ENCODE measurements at places on chromosomes 12 and 14. TPM values are rescaled to one million over a fixed set of nuclear protein-coding genes. Genes with fewer than 3 reads are reported as not detected.

PLEKHD1 gene
- 0.08 TPM for total RNA-seq

DNA sequence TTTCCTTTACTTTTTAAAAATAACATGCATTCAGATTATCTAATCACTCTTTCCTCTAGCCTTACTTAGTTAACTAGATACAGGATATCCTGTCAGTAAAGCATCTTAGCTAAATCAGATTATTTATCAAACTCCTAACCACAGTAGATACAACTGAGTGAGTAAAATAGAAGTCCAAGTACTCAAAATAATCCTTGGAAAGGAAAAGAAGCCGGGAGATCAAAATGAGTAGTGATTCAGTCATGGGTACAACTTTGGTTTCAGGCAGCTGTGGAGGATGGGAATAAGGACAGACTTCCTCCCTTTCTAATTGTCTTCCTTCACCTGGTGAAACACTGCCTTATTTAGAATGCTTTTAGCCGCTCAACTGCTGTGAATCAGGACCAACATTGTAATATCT is 29.4 kb downstream of the GNG2 start:
- H3K4me3 ChIP-seq, result no peak overlapping the region
- no peak overlapping the region for H3K27ac ChIP-seq
- no peak for DNase-seq
- no peaks in the 10 kb centered on the region for H3K36me3 ChIP-seq

DNA sequence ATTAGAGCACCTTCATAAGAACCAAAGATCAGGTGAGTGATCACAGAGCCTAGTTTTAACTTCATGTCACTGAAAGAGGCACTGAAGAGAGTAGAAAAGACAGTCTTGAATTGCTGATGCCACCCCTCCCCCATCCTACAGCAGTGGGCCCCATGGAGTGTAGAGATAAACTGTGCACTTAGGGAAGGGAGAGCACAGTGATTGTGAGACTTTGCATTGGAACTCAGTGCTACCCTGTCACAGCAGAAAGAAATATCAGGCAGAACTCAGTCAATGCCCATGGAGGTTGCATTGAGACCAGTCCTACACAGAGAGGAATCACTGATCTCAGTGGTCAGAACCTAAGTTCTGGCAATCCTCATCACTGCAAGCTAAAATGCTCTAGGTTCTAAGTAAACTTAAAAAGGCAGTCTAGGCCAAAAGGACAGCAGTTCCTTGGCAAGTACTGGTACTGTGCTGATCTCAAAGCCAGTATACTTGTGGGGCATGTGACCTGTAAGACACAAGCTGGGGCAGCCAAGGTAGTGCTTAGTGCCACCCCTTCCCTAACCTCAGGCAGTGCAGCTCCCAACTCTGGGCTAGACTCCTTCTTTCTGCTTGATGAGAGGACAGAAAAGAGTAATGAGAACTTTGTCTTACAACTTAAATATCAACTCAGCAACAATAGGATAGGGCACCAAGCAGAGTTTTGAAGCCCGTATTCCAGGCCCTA is 94.1 kb downstream of the FSCB start:
- no peaks in the 10 kb centered on the region for H3K36me3 ChIP-seq
- no peaks in the 10 kb centered on the region for H3K4me1 ChIP-seq
- H3K27ac ChIP-seq, result no peak overlapping the region
- H3K27me3 ChIP-seq, result no peaks in the 10 kb centered on the region

DNA sequence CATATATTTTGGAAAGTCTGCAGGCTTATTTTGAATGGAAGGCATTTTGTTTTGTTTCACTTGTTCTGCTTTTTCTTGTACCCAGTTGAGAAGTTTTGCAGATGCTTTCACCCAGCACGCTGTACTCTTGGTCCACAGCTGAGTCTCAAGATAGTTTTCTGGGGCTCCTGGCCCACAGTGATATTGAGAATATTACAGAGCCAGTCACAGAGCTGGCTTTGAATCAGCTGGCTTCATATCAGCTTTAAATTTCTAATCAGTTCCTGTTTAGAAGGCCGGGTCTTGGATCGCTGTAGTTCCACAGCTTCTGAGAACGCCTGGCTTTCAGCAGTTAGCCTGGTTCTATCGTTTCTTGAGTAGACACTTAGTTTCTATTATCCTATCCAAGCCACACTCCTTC is 32.5 kb upstream of the PARP11 start:
- DNase-seq, result no peak
- H3K4me3 ChIP-seq, result no peak overlapping the region
- no peaks in the 10 kb centered on the region for H3K36me3 ChIP-seq
- no peaks in the 10 kb centered on the region for H3K4me1 ChIP-seq

DTX1 gene
- total RNA-seq, result not detected

DNA sequence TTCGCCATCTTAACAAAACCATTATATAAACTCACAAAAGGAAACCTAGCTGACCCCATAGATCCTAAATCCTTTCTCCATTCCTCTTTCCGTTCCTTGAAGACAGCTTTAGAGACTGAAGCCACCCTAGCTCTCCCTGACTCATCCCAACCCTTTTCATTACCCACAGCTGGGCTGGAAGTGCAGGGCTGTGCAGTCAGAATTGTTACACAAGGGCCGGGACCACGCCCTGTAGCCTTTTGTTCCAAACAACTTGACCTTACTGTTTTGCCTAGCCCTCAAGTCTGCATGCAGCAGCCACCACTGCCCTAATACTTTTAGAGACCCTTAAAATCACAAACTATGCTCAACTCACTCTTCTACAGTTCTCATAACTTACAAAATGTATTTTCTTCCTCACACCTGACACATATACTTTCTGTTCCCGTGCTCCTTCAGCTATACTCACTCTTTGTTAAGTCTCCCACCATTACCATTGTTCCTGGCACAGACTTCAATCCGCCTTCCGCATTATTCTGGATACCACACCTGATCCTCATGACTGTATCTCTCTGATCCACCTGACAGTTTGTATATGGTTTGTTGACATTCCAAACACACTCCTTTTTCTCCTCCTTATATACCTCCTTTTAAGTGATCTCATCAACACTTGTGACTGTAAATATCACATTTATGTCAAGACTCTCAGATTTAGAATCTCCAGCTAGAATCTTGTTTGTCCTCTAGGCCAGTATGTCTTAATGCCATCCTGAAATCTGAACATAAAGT is 208.7 kb downstream of the KITLG start:
- H3K27me3 ChIP-seq, result no peaks in the 10 kb centered on the region
- H3K36me3 ChIP-seq, result no peaks in the 10 kb centered on the region
- no peak overlapping the region for H3K27ac ChIP-seq
- H3K4me1 ChIP-seq, result no peaks in the 10 kb centered on the region
- DNase-seq, result no peak
- no peak overlapping the region for H3K4me3 ChIP-seq

DNA sequence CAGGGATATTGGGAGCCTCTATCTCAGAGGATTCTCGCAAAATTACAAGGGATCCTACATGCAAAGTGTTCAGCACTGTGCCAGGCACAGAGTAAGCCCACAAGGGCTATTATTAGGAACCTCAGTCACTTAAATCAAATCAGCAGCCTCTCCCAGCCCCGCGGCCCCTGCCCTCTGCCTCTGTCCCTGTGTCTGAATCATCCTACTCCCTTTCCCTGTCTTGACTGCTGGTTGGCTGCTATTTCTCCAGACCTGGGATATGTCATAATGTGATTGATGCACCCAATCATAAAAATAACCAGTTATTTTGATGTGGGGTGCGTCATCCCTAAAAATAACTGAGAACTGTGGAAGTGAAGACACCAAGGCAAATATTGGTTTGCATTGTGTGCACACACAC is 176.3 kb downstream of the KSR2 start:
- no peaks in the 10 kb centered on the region for H3K4me1 ChIP-seq
- H3K27ac ChIP-seq, result no peak overlapping the region
- peaks cover 25% of the 10 kb centered on the region for H3K27me3 ChIP-seq
- H3K36me3 ChIP-seq, result no peaks in the 10 kb centered on the region

DNA sequence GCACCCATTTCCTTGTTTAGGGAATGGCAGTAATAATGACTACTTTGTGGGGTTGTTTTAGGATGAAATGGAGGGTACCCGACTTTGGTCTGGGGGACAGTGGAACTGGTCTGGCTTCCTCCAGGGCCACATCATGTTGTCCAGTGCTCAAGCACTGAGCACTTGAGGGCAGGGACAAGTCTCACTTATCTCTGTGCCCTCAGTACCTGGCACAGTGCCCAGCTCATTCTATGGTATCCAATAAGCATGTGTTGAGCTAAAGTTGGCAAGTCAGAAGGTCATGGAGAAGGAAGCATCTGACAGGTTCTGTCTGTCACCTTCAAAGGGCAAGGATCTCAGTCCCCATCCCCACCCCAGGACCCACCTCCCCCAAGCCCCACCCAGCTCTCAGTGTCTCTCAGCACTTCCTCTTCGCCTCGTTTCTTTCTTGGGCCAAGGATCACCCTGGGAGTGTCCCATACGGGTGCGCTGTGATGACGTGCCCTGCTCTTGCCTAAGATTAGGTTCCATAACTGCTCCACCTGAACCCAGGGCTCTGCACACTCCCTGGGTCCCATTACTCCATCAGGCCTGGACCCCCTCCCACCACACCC is 24.3 kb upstream of the TMEM106C start:
- no peak overlapping the region for H3K4me3 ChIP-seq
- DNase-seq, result no peak
- no peak overlapping the region for H3K27ac ChIP-seq
- peaks cover 15% of the 10 kb centered on the region for H3K4me1 ChIP-seq
- no peaks in the 10 kb centered on the region for H3K27me3 ChIP-seq

LRP1-AS gene
- not detected for total RNA-seq

DNA sequence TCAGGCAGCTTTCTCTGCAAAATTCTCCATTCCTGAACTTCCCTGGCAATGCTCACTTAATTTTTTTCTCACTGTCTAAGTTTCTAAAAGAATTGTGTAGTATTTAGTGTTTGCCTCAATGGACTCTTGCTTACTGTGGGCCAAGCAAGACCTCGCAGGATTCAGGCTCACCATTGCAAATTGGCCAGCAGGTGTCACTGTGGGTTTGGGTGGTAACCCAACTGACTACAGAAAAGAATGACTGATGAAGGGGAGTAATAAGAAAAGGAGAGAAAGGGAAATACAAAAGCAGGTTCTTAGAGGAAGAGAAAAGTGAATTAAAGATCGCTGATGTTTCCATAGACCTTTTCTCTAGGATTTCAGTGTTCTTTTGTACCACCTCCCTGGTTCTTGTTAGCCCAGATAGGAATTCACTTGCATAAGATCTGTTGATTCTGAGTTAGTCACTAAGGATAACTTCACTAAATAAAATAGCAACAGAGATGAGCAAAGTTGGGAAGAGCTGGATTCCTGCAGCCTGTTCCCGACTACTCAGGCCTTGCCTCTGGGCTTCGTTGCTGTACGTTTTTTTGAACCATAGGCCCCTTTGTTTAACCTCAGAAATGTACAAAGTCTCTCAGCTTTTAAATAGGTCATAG is 386.5 kb upstream of the DDHD1 start:
- H3K4me1 ChIP-seq, result peaks cover 47% of the 10 kb centered on the region
- no peak overlapping the region for H3K4me3 ChIP-seq
- no peaks in the 10 kb centered on the region for H3K36me3 ChIP-seq

DCN gene
- total RNA-seq, result 2,473 TPM

SLCO1B3 gene
- not detected for total RNA-seq

CACNA1C gene
- 27.0 TPM for total RNA-seq

DNA sequence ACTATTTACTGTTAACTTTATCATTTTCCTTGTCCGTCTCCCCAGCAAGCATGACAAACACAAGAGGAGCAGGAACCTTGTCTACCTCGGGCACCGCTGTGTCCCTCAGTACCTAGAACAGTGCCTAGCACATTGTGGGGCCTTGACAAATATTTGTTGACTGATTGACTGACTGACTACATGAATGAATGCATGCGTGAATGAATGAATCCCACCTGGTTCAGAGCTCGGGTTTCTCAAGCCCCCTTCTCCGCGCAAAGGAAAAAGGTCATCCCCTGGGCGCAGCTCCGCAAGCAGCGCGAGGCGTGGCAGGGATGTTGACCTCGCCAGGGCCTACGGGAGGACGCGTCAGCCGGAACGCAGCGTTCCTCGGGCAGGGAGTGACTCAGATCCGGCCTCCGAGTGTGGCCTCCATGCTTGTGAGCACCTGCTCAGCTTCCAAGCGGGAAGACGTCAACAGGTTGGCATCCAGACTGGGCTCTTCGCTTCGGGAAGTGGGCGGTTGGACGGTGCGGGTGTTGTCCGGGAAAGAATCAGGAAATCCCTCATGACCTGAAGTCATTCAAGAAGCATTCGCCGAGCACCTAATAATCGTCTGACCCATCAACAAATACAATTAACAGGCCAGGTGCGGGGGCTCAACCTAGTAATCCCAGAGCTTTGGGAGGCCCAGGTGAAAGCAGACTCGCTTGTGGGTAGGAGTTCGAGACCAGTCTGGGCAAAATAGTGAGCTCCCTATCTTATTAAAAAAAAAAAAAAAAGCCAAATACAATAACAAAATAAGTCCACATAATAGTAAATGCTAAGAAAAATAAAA is 13.9 kb upstream of the UBC start:
- H3K4me1 ChIP-seq, result peaks cover 20% of the 10 kb centered on the region
- no peaks in the 10 kb centered on the region for H3K27me3 ChIP-seq
- peak overlapping the region; percentile 95 for H3K27ac ChIP-seq

GRCh38 chr14:58697930-58698642 is 60.3 kb downstream of the DACT1 start:
- H3K27me3 ChIP-seq, result no peaks in the 10 kb centered on the region
- H3K36me3 ChIP-seq, result no peaks in the 10 kb centered on the region
- peaks cover 11% of the 10 kb centered on the region for H3K4me1 ChIP-seq
- no peak overlapping the region for H3K4me3 ChIP-seq
- peak overlapping the region; percentile 60 for H3K27ac ChIP-seq
- DNase-seq, result no peak

DNA sequence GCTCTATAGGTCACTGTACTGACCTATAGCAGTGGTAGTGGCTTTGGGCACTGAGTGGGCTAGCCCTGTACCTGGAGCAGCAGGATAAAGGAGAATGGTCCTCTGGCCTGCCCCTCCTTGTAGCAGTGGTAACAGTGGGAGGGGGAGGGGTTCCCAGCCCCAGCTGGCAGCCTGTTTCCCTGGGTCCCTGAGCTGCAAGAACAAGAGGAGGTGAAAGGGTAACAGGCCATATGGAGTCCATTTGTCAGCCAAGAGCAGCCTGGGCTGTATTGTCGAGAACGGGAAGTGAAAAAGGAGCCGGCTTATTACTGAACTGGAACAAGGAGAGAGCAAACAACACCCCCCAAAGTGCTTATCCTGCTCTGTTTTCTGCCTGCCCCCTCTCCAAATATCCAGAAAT is 73.8 kb upstream of the SRSF5 start:
- no peak overlapping the region for H3K27ac ChIP-seq
- no peaks in the 10 kb centered on the region for H3K27me3 ChIP-seq
- no peak for DNase-seq

DNA sequence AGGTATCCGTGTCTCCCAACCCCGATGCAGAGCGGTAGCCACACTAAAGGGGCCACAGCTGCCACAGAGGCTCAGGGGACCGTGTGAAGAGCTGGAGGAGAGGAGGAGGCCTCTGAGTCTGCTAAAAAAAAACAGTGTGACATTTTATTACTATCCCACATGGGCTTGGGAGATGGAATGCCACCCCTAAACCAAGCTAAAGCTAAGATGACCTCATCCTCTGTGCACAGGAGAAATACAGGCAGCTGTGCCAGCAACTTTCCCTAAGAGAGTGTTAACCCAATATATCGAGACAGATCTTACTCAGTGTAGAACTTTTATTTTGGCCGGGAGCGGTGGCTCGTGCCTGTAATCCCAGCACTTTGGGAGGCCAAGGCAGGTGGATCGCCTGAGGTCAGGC is 18.0 kb downstream of the BCL2L14 start:
- no peaks in the 10 kb centered on the region for H3K36me3 ChIP-seq
- no peak overlapping the region for H3K4me3 ChIP-seq
- no peak for DNase-seq
